Forelimb muscle (tissue), 1 donor: ENCODE measurements at places on chromosomes 11 and 22. TPM values are rescaled to one million over a fixed set of nuclear protein-coding genes. Genes with fewer than 3 reads are reported as not detected.

GRCh38 chr11:129766898-129767604, 48.6 kb upstream of the TMEM45B start:
- no peak for DNase-seq

DNA sequence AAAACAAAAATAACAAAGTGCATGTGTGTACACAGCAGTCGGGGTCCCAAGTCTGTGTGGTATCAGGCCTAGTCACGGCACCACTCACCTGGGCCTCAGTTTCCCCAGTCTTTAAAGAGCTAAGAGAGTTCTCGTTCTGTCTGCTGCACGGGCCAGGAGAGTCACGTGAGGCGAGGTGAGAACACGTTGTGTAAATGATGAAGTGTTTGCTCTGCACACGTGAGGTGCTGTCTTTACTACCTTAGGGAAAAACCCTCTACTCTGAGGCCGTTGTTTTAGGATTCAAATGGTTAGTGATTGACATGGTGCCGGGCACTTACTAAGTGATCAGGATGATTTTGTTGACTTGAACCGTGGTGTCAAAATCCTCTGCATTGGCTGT, 86.5 kb upstream of the PPARA start:
- DNase-seq, result no peak

GRCh38 chr11:93849751-93850593, 446 bp downstream of the VSTM5 start:
- no peak for DNase-seq

GRCh38 chr11:83073884-83074283, 2.2 kb upstream of the RAB30 start:
- no peak for DNase-seq

The ARHGAP42 gene
- polyA plus RNA-seq, result 25.6 TPM
